ENCODE measurements at places on chromosomes 4 and X.

GRCh38 chrX:112851806-112852205, 11.2 kb upstream of the AMOT start:
- no peak for DNase-seq

- DNase-seq = no peak
Observed at GRCh38 chr4:160265836-160266235, 1163.0 kb downstream of the RAPGEF2 start.

GRCh38 chrX:7704205-7704604, 138.8 kb upstream of the VCX start:
- no peak for DNase-seq

DNA sequence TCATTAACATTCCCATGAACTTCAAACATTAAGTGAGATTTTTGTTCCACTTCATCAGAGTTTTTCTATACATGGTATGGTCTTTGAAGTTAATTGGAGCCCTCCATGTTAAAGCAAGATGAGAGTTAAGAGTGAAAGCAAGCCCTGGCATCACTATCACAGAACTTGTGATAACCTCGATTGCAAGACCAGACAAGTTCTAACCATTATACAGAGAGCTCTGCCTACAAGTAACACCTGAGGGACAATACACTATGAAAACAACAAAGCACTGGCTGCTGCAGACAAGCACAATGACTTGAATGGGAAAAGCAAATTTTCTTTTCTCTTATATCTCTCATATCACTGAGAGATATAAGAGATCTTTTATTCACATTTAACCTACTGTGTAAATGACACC, 126.6 kb upstream of the GYPA start:
- no peak for DNase-seq

DNA sequence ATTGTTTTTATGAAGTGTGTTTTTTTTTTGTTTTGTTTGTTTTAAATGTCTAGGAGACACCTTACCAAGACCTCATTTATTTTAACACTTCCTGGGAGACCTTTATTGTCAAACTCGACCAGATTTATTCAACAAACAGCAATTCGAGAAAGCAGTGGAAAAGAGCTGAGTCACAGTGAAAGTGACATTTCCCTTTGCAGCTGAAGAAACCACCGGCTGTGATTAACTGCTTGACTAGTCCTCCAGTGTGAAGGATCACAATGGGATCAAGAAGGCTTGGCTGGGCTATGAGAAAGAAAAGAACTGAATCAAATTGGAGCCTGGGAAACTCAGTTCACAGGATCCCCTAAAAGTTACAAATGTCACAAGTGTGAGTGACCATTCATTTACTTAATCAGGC, 11.9 kb upstream of the ADH7 start:
- DNase-seq = no peak

DNA sequence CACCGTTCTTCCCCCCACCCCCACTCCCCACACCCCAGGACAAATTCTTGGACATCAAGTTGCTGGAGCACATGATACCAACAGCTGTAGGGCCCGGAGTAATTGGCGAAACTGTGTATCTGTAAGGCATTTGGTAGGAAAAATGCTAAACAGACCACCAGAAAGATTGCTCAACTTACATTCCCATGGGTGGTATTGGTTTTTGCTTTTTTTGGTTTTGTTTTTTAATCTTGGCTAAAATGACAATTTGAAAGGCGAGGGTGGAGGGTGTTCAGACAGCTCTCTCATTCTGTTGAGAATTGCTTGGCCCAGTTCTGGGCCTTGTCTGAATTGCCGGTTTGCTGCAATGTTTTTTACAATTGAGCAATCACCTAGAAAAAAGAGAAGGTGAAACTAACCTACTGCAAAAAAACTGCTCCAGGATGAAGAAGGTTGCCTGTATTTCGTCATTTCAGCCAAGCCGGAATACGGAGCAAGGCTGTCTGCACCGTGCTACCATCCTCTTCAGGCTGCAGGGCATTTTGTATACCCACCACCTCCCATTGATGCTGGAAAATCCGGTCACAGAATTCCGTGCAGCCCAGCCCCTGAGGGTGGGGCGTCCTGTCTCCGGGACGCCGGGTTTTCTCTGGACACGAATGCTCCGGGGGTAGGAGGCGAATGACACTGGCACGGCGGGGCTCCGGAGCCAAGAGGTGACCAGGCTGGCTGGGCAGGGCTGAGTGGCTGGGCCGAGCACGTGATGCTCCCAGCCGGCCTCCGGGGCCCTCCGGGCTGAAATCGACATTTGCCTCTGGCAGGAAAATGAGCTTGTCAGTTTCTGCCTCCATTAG, at the start of gene CLCN4:
CLCN4 (plus strand) TSS at position 777 of the 833 bp plus-strand sequence. CDS start 28,058 bp downstream, outside the sequence.
- DNase-seq = no peak

All from central memory CD4-positive, alpha-beta T cell (primary cell).